ENCODE measurements at places on chromosomes 11 and 22.

DNA sequence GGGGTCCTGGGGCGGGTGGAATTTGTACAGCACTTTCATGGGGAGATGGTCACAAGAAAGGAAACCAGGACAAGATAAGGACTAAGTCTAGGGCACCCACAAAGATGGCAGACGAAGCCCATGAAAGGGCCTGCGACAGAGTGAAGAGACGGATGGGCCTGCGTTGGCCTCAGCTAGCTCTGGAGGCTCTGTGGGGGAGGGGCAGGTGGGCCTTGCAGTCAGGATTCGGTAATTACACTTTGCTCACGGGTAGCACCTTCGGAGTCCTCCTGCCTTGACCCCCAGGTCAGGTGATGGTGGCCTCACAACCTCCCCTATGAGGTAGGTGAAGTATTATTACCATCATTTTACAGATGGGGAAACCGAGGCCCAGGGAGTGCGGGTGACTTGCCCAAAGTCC is 7.1 kb downstream of the LRRC10B start:
- no peak for DNase-seq

- DNase-seq, result peak; percentile 60
These were observed 16.0 kb upstream of the CCDC90B start for GRCh38 chr11:83302151-83302550.

GRCh38 chr11:15258433-15259165 is 143.9 kb downstream of the INSC start:
- DNase-seq, result no peak

GRCh38 chr11:44387825-44388224 is 77.9 kb upstream of the ALX4 start:
- no peak for DNase-seq

DNA sequence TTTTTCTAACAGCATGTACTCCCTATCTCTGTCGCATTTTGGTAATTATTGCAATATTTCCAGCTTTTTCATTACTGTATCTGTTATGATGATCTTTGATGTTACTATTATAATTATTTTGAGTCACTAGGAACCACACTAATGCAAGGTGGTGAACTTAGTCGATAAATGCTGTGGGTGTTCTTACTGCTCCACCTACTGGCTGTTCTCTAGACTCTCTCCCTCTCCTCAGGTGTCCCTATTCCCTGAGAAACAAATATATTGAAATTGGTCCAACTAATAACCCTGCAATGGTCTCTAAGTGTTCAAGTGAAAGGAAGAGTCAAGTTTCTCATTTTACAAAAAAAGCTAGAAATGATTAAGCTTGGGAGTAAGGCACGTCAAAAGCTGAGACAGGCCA is 10.5 kb downstream of the ARL14EP start:
- no peak for DNase-seq

DNA sequence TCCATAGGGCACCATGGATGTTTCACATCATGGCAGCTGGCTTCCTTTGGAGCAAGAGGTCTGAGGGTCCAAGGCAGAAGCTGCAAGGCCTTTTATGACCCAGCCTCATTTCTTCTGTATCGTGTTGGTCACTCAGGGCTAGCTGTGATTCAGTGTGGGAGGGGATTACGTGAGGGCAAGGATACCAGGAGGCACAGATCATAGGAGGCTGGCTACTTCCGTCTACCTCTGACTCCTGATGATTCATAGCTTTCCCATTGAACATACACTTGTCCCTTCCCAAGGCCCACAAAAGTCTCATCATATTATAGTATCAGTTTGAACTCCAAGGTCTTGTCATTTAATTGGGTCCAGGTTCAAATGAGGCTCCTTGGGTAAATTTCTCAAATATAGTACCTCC is 135.3 kb upstream of the ZBED5 start:
- no peak for DNase-seq

DNA sequence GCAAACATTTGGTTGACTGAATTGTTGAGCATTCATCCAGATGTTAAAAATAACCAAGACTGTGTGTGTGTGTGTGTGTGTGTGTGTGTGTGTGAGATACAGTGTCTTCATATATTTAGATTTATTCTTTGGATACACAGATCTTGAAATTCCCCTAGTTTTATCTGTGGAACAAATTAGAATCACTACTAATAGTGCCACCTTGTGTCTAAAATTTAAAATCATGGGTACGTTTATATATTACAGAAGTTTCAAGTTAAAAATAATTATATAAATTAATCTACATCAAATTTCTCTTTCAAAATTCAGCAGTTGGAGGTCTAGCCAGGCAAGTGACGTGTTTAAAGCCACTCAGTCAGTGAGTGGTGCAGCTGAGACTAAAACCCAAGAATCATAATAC is 1566.2 kb upstream of the TENM4 start:
- DNase-seq, result no peak

GRCh38 chr11:49995565-49995964 is 13.2 kb upstream of the OR4C12 start:
- DNase-seq, result peak; percentile 63

- no peak for DNase-seq
These were observed 72.9 kb upstream of the SEPTIN5 start for GRCh38 chr22:19641254-19641982.

DNA sequence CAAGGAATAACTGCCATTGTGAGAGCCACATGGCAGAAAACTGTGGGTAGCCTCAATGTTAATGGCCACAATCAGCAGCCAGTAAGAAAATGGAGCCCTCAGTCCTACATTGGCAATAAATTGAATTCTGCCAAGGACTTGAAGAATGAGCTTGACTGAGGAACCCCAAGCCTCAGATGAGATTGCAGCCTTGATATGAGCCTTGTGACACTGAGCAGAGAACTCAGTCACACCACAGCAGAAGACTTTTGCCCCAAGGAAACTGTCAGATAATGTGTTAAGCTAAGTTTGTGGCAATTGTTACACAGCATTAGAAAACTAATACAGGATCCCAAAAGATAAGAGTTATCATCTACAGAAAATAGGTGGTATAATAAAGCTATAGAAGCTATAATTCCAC is 2.4 kb upstream of the TTC17 start:
- no peak for DNase-seq

DNA sequence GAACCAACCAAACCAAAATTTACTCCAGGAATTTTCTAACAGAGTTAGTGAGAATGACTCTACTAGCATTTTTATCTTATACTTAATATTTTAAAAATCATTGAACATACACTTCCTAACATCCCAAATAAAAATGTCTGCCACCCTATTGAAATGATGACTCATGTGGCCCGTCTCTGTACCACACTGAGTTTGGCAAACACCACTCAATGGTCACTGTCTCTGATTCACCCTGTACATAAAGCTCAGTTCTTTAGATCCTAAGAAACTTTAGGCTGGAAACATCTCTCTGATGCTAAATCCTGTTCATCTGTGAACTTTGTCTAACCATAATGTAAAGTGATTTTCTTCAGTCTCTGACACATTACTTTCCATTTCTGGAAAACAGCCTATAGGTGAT is 182.0 kb downstream of the CWF19L2 start:
- no peak for DNase-seq

GRCh38 chr22:22709719-22710445 is 65.5 kb downstream of the GGTLC2 start:
- DNase-seq, result no peak

DNA sequence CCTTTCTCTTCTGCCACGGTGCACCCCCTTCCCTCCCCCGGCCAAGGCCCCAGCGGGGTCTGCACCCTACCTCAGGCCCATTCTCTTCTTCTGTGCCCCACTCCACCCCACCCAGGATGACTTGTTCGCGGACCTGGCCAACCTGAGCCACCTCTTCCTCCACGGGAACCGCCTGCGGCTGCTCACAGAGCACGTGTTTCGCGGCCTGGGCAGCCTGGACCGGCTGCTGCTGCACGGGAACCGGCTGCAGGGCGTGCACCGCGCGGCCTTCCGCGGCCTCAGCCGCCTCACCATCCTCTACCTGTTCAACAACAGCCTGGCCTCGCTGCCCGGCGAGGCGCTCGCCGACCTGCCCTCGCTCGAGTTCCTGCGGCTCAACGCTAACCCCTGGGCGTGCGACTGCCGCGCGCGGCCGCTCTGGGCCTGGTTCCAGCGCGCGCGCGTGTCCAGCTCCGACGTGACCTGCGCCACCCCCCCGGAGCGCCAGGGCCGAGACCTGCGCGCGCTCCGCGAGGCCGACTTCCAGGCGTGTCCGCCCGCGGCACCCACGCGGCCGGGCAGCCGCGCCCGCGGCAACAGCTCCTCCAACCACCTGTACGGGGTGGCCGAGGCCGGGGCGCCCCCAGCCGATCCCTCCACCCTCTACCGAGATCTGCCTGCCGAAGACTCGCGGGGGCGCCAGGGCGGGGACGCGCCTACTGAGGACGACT is 15.9 kb downstream of the RTN4RL2 start:
- no peak for DNase-seq

- DNase-seq, result no peak
These were observed 11.1 kb downstream of the NUMA1 start for GRCh38 chr11:72069200-72069599.

DNA sequence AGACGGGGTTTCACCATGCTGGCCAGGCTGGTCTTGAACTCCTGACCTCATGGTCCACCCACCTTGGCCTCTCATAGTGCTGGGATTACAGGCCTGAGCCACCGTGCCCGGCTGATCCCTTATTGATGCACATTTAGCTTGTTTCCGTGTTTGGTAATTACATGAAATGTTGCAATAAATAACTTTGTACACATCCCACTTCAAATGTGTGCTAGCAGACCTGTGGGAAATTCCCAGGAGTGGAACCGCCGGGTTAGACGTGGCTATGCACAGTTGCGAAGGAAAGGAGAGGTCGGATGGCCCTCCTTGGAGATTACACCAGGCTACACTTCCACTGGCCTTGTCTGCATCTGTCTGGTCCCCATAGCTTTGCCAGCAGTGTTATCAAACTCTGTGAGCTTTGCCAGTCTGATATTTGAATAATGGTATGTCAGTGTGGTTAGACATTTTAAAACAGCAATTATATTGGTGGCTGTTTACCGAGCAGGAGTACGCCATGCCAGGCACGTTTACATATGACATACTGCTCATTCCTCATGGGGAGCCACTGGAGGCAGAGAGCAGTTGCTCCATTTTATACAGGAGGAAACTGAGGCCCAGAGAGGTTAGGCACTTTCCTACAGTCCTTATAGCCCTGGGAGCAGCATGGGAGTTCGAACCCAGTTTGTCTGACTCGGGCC is 27.2 kb upstream of the SYT7 start:
- DNase-seq, result no peak

- DNase-seq, result no peak
These were observed 24.5 kb downstream of the CFAP300 start for GRCh38 chr11:102071497-102072472.

DNA sequence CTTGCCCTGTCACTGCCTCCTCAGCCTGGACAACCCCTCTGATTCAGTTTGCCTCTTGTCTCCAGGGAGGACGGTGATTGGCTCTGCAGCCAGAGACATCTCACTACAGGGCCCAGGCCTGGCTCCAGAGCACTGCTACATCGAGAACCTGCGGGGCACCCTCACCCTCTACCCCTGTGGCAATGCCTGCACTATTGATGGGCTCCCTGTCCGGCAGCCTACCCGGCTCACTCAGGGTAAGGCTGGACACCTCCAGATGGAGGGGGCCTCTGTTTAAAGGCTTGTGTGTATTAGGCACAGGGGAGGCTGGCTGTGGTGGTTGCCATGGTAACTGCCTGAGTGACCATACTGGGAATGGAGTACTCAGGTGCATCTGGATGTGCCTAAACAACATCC is 8.6 kb downstream of the PHLDB1 start:
- DNase-seq, result no peak

DNA sequence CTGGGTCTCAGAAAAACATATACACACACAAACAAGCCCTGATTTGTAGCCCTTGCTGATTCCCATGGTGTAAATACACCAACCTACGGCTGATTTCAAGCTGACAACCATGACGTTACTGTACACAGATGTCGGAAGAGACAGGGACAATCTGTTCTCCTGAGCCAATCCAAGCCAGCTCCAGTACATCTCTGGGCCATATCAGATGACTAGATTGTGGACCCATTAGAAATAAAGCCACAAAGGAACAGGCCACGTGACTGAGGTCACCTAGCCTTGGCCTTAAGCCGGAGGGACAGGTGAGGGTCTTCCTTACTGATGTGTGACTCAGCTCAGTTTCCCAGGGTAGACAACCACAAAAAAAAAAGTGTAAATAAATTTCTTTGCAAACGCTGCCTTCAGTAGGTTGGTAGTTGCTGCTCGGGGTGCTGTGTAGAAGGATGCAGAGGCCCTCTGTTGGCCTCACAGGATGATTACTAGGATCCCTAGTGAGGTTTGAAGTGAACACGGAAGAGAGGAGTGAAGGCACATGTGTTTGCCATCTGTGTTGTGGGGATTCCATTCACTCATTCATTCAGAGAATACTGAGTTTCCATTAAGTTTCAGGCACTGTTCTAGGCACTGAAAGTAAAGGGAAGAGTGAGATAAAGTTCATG is 99.0 kb upstream of the LARGE1 start:
- DNase-seq, result no peak

DNA sequence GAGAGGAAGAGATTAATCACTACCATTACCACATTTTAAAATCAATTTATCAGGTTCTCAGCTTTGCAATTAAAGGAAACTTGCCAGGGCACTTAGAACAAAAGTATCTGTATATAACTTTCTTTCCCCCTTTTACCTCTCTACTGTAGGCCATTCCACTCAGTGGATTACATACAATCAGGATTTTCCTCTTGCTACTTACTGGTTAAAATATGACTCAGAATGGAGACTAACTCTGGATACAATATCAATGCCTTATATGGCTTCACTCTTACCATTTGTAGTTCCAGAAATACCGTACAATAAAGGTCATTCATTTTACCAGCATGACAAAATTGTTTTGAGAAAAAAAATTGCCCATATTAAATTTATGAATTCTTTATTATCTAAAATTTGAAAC is 706.8 kb downstream of the KCNA4 start:
- no peak for DNase-seq

GRCh38 chr22:19853058-19853878 is 1.4 kb downstream of the GNB1L start:
- no peak for DNase-seq

DNA sequence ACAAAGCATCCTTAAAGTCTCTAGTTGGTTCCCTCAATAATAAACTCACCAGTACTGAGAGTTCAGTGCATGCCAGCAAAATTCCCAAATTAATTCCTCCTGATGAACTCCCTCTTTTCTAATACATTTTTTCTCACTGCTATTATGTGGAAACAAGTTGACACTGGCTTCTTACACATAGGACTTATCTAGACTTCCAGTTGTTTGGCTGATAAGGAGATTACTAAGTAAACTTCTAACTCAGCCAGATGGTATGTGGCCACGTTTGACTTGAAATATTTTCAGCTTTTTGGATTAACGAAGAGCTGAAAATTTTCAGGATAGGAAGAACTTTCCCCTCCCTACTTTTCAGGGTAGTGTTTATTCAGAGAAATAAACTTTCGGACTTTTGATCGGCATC is 1154.2 kb upstream of the TENM4 start:
- DNase-seq, result no peak

DNA sequence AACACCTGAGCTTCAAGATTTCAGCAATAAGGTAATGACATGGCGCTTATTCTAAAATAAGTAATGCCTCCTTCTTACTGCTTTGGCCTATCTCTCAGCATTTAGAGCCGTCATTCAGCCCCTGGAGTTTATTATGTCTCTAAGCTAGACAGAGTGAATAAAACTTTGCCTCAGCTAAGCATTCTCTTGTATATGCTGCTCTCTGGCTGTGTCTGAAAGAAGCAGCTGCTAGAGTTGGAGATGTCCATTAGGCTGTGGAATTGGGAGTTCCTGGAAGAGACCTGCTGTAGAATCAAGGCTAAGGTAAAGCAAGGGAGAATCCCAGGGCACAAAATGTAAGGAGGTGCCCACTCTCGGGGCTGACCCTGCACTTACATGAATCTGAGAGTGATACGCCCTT is 35.5 kb upstream of the TTC12 start:
- DNase-seq, result no peak

Measured in HL-60 (cell line).